CD4-positive, CD25-positive, alpha-beta regulatory T cell (primary cell): ENCODE measurements at places on chromosomes 2 and 18. TPM values are rescaled to one million over a fixed set of nuclear protein-coding genes. Genes with fewer than 3 reads are reported as not detected.

GRCh38 chr2:16127958-16128357, 187.6 kb downstream of the MYCN start:
- no peak overlapping the region for H3K4me3 ChIP-seq
- H3K4me1 ChIP-seq, result no peaks in the 10 kb centered on the region
- no peak for DNase-seq
- no peak overlapping the region for H3K27ac ChIP-seq

- DNase-seq, result no peak
- no peaks in the 10 kb centered on the region for H3K36me3 ChIP-seq
- no peaks in the 10 kb centered on the region for H3K27me3 ChIP-seq
- H3K27ac ChIP-seq, result no peak overlapping the region
- H3K4me1 ChIP-seq, result no peaks in the 10 kb centered on the region
Measured at GRCh38 chr2:67159929-67160328, 237.2 kb upstream of the ETAA1 start.

Gene TLX2
- not detected for total RNA-seq

Gene SIX3
- total RNA-seq, result not detected

DNA sequence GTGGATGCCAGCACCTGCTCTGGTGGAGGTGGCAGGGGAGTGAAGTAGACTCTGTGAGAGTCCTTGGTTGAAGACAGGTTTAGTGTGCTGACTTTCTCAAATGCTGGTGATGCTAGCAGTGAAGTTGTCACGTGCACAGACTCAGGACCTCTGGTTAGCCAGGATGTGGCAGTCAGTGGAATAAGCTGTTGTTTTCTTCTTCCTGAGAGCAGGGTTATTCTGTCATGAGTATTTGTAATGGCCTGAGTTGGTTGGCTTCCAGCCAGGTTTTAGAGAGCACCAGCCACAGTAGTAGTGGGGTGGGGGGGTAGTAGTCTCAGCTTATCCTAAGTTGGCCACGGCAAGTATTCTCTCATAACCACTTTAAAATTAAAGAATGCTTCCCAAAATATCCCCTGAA, 238.5 kb upstream of the FBXO11 start:
- H3K27me3 ChIP-seq, result no peaks in the 10 kb centered on the region
- DNase-seq, result peak; percentile 20
- H3K4me3 ChIP-seq, result no peak overlapping the region
- H3K4me1 ChIP-seq, result peaks cover 8% of the 10 kb centered on the region

Gene CWC22
- 19.3 TPM for total RNA-seq

Gene ST8SIA3
- total RNA-seq, result not detected

DNA sequence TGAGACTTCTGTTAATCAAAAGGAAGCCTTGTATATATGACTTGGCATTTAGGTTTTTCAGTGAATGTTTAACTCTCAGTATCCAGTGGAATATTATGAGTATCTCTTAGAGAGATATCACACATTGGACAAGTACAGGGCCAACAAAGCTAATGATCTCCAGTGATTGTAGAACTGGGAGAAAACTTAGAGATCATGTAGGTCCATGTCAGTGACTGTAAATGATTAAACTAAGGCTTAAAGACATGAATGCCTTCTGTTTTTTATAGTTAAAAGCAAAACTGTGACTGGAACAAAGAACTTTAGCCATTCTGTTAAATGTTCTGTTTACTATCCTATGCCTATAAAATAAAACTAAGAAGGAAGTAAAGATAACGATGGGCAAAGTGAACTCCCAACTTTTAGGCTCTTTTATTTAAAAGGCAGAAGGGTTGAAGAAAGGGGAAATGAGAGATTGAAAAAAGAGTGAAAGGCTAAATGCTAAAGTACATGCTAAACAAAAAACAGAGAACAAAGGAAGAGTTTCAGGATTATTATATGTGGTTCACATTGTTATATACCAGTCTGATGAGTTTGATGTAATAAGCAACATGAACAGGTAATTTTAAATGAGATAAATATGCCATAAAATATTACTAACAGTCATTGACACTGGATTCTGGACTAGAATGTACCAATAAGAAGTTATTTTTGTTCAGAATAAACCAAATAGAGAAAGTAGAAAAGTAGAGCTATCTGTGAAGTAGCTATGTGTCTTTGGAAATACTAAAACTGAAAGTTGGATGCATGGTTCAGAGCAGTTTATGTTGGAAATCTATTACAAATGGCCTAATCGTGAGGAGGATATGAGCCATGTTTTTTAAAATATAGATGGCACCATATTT, 37.1 kb upstream of the TNFRSF11A start:
- H3K27me3 ChIP-seq, result no peaks in the 10 kb centered on the region
- H3K27ac ChIP-seq, result no peak overlapping the region
- no peak overlapping the region for H3K4me3 ChIP-seq
- no peak for DNase-seq

DNA sequence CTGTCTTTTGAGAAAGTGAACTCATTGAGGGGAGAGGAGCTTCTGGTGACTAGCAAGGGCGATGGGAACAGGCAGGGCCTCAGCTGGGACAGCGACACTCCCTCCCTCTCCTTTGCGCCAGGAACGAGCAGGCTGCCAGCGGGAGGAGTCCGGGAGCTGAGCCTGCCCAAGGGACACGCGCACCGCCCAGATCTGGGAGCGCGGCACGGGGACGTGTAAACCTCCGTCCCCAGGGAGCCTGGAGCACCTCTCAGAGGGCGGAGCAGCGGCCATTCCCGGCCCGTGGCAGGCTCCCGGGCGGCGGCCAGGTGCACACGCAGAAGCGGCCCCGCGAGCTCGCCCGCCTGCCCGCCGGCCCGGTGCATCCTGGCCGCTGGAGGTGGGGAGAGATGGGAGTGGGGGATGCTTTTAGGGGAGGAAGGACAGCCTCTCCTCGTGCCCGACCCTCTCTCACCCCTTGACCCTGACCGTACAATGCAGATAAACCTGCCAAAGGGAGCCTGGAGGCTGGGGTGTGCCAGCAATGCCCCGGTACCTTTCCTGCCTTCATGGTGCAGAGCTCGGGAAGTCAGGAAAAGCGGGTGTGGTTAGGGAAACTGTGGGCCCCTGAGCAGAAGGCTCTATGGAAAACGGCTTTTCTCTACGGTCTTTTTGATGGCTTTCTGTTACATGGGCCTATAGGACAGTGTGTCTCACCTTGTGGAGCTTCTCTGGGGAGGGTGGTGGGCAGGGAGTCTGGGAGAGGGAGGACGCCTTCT, 2.2 kb downstream of the AQP4 start:
- no peak overlapping the region for H3K27ac ChIP-seq
- H3K27me3 ChIP-seq, result no peaks in the 10 kb centered on the region
- H3K36me3 ChIP-seq, result no peaks in the 10 kb centered on the region
- DNase-seq, result no peak
- no peaks in the 10 kb centered on the region for H3K4me1 ChIP-seq
- H3K4me3 ChIP-seq, result no peak overlapping the region

GRCh38 chr2:179677077-179677688, 184.2 kb downstream of the ZNF385B start:
- no peak overlapping the region for H3K4me3 ChIP-seq
- no peaks in the 10 kb centered on the region for H3K4me1 ChIP-seq
- no peak overlapping the region for H3K27ac ChIP-seq
- DNase-seq, result no peak
- H3K27me3 ChIP-seq, result no peaks in the 10 kb centered on the region

Gene SLC40A1
- total RNA-seq, result 12.9 TPM

- no peaks in the 10 kb centered on the region for H3K4me1 ChIP-seq
- no peaks in the 10 kb centered on the region for H3K36me3 ChIP-seq
- no peak for DNase-seq
- no peak overlapping the region for H3K4me3 ChIP-seq
Measured at GRCh38 chr18:36499938-36500337, 202.4 kb downstream of the FHOD3 start.

GRCh38 chr2:225270861-225271260, 128.6 kb upstream of the NYAP2 start:
- DNase-seq, result no peak
- peaks cover 2% of the 10 kb centered on the region for H3K27me3 ChIP-seq
- H3K4me1 ChIP-seq, result no peaks in the 10 kb centered on the region
- H3K4me3 ChIP-seq, result no peak overlapping the region

DNA sequence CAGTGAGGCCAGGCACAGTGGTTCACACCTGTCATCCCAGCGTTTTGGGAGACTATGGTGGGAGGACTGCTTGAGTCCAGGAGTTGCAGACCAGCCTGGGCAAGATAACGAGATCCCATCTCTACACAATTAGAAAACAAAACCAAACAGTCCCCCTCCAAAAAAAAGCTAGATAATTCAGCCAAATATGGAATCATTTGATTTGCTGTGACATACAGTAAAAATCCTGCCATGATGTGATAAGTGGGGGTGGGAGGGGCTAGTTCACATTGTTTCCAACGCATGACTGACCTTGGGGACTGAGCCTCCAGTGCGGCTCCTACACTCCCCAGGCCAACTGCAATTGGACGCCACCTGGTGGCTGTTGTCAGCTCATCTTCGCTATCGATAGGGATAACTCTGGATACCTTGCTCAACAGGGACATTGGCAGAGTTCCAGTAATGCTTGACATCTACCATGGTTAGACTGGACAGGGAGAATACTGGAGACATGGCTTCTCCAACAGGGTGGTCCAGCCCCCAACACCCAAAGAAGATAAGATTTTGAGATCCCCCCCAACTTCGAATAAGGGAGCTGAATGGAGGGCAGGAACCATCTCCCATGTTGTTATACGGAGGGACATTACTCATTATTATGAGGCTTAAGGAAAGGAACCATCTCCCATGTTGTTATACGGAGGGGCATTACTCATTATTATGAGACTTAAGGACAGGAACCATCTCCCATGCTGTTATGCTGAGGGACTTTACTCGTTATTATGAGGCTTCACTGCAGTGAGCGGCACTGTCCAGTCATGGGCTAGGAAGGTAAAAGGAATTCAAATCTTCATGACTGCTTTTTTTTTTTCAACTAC, 135.9 kb downstream of the TGIF1 start:
- peak; percentile 43 for DNase-seq
- no peaks in the 10 kb centered on the region for H3K27me3 ChIP-seq
- no peak overlapping the region for H3K27ac ChIP-seq
- H3K4me3 ChIP-seq, result no peak overlapping the region
- no peaks in the 10 kb centered on the region for H3K36me3 ChIP-seq
- no peaks in the 10 kb centered on the region for H3K4me1 ChIP-seq

GRCh38 chr2:175890636-175891242, 111.3 kb downstream of the LNPK start:
- H3K4me3 ChIP-seq, result no peak overlapping the region
- H3K27me3 ChIP-seq, result peaks cover 6% of the 10 kb centered on the region
- H3K4me1 ChIP-seq, result no peaks in the 10 kb centered on the region
- no peak overlapping the region for H3K27ac ChIP-seq
- no peak for DNase-seq

- H3K4me3 ChIP-seq, result no peak overlapping the region
- H3K4me1 ChIP-seq, result peaks cover 10% of the 10 kb centered on the region
- H3K27ac ChIP-seq, result no peak overlapping the region
- DNase-seq, result no peak
- peaks cover 46% of the 10 kb centered on the region for H3K27me3 ChIP-seq
- no peaks in the 10 kb centered on the region for H3K36me3 ChIP-seq
Measured at GRCh38 chr2:60567919-60568768, 14.7 kb upstream of the BCL11A start.

DNA sequence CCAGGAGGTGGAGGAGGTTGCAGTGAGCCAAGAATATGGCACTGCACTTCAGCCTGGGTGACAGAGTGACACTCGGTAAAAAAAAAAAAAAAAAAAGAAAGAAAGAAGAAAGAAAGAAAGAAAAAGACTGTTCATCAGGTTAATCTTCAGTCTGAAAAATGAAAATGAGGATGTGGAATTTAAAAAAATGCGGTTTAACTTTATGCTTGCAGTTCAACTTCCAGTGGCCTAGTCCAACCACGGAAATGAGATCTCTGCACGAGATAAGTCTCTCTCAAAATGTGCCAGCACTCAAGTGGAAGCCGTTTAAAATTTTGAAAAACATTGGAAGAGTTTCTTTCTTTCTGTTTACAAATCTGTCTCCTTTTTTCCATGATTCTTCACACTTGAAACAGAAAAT, 112.1 kb downstream of the DOCK10 start:
- peak overlapping the region; percentile 64 for H3K27ac ChIP-seq
- peaks cover 96% of the 10 kb centered on the region for H3K4me1 ChIP-seq
- peak; percentile 76 for DNase-seq
- H3K4me3 ChIP-seq, result peak overlapping the region; percentile 62

Gene IFIH1
- 52.8 TPM for total RNA-seq

- no peaks in the 10 kb centered on the region for H3K27me3 ChIP-seq
- DNase-seq, result no peak
- H3K36me3 ChIP-seq, result peaks cover 54% of the 10 kb centered on the region
- no peaks in the 10 kb centered on the region for H3K4me1 ChIP-seq
- no peak overlapping the region for H3K4me3 ChIP-seq
Measured at GRCh38 chr2:26274058-26274613, 29.4 kb downstream of the HADHB start.

GRCh38 chr2:240164586-240164985, 24.1 kb upstream of the OTOS start:
- DNase-seq, result no peak
- no peaks in the 10 kb centered on the region for H3K27me3 ChIP-seq
- no peaks in the 10 kb centered on the region for H3K4me1 ChIP-seq

Gene COL3A1
- not detected for total RNA-seq

- no peak overlapping the region for H3K27ac ChIP-seq
- H3K27me3 ChIP-seq, result no peaks in the 10 kb centered on the region
- no peak overlapping the region for H3K4me3 ChIP-seq
- no peaks in the 10 kb centered on the region for H3K4me1 ChIP-seq
- no peak for DNase-seq
Measured at GRCh38 chr2:70526126-70526525, 27.5 kb downstream of the TGFA start.

- no peak overlapping the region for H3K27ac ChIP-seq
- H3K27me3 ChIP-seq, result no peaks in the 10 kb centered on the region
- H3K36me3 ChIP-seq, result no peaks in the 10 kb centered on the region
- no peak for DNase-seq
Measured at GRCh38 chr2:10278029-10278762, 24.5 kb upstream of the HPCAL1 start.

DNA sequence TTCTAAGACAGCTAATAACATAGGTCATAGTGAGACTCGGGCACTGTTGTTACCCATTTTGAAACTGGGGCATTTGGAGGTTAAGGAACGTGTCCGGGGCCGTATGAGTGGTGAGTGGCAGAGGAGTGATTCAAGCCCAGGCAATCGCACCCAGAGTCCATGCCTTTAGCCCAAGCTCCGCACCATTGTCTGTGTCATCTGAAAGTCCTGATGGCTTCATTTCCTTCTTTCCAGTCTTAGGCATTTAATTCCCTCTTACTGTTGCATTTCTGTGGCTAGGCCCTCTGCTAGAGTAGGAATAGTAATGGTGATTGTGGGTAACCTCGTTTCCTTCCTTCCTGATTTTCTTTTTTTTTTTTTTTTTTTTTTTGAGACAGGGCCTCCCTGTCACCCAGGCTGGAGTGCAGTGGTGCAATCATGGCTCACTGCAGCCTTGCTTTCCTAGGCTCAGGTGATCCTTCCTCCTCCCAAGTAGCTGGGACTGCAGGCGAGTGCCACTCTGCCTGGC, 49.8 kb upstream of the ASB1 start:
- H3K36me3 ChIP-seq, result no peaks in the 10 kb centered on the region
- H3K27me3 ChIP-seq, result no peaks in the 10 kb centered on the region
- H3K27ac ChIP-seq, result no peak overlapping the region
- H3K4me3 ChIP-seq, result no peak overlapping the region
- H3K4me1 ChIP-seq, result peaks cover 18% of the 10 kb centered on the region
